LoVo (cell line): ENCODE measurements at places on chromosomes 11 and 22.

GRCh38 chr11:31687256-31687655, 123.9 kb downstream of the PAX6 start:
- DNase-seq: no peak

GRCh38 chr11:108698844-108699642, 34.2 kb downstream of the DDX10 start:
- no peak for DNase-seq

DNA sequence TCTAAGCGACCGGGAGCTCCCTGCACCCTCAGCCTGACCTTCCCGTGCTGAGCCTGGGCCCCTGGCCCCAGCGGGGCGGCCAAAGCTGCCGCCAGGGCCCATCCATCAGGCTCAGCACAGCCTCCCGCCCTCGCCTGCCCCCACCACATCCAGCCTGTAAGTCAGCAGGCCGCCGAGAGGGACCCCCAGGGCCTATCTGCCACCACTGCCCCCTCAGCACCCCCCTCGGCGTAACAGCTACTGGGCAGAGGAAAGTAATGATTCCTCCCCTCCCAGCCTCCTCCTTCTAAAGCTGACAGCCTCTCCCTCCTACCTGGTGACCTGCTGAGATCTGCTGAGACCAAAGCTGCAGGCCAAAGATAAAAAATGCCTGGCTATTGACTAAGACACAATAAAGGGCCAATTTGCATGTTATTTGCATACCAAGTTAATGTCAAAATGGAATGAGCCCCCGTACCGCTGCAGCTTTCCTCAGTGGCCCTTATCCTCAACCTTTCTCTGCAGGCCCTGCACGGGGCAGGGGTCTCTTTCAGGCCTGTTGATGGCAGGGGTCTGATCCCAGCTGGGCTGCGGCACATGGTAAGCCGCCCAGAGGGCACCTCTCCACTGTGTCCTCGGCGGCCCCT, 51.6 kb downstream of the RPUSD4 start:
- DNase-seq: no peak

DNA sequence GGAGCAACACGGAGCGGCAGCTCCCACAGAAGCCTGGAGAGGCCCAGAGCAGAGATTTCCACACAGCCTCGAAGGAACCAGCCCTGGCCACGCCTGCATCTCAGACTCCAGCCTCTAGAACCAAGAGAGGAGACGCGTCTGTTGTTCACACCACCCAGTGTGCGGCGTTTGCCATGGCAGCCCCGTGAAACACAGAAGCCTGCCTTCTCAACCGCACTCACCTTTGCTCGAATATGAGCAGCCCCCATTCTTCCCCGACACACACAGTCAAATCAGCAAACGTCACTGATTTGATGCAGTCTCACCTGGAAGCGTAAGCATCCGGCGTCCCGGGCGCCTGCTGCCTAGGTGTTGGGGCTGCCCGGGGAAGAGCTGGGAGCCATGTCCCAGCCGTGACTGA, 14.2 kb upstream of the TALDO1 start:
- no peak for DNase-seq

DNA sequence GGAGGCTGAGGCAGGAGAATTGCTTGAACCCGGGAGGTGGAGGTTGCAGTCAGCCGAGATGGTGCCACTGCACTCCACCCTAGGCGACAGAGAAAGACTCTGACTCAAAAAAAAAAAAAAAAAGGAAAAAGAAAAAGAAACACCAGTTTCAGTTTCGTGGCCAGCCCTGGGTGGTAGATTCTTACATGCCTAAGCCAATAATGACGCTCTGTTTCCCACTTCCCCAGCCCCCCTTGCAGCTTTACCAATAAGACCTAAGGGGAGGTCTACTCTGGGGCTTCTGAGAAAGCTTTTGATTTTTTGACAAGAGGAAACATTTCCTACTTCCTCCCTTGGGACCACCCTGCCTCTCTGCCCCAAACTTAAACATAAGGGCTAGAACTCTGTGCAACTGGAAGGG, 30.0 kb upstream of the PTPRJ start:
- no peak for DNase-seq

- DNase-seq: no peak
Measured at GRCh38 chr22:40056559-40056958, 61.8 kb downstream of the FAM83F start.

DNA sequence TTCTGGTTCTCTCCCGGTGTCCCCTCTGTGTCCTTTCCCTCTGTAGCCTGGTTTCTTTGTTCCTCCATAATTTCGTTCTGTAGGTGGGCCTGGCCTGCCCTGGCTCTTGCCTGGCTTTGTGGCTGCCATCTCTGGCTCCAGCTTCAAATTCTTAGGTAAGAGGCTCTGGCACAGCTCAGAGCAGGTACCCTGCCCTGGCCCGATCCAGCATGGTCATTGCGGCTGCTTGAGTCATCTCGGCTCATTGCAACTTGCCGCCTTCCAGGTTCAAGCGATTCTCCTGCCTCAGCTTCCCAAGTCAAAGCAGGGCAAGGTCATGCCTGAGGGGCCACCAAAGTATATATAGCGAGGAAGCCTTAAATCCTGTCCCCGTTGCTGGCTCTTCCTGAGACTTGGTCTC, 76.0 kb downstream of the OSBP2 start:
- DNase-seq: no peak

DNA sequence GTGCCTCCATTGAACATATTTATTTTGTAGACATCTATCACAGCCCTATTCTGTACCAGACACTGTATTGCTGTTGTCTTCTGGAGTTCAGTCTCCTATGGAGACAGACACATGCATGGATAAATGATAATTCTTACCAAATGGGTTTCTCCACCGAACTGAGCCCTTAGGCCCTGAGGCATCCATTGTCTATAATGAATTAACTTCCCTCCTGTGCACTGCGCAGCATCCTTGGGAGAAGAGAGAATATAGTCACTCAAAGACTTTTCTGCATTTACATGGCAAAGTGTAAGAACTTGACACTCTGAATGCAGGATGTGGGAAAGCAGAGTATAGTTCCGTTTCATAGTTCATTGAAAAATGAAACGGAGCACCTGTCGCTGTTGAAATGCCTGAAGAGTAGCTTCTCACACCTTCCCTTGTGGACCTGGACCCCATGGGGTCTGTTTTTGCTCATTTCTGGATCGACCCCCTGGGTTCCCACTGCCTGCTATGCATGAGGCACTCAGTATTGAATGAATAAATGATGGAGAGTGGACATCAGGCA, 6.2 kb downstream of the ZNRF3 start:
- DNase-seq: no peak
